ENCODE measurements at places on chromosomes 2 and 18.

- no peak for DNase-seq
These were observed 132.1 kb downstream of the CABLES1 start for GRCh38 chr18:23267447-23267776.

DNA sequence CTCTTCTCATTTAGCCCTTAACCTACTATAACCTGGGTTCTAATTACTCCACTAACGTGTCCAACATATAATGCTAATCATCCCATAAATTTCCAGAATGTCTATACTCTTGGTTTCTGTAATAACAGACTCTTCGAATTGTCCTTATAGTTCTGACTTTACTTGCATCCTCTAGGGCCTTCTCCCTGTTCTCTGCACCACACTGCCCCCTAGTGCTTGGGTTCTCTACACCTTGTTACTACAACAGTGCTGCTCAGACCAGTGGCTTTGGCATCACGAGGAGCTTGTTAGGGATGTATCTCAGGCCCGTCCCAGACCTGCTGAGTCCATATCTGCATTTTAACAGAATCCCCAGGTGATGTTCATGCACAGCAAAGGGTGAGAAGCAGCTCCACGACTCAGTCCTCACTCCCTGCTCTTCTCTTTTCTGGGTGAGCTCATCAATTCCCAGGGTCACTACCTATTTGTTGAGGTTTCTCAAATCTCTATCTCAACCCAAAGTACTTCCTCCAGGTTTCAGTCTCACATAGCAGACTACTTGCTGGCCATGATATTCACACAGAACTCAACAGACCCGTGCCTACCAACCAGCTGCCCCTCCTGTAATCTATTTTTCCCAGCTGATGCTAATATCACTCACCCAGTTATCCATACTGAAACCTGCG is 14.5 kb upstream of the DDX1 start:
- no peak for DNase-seq

DNA sequence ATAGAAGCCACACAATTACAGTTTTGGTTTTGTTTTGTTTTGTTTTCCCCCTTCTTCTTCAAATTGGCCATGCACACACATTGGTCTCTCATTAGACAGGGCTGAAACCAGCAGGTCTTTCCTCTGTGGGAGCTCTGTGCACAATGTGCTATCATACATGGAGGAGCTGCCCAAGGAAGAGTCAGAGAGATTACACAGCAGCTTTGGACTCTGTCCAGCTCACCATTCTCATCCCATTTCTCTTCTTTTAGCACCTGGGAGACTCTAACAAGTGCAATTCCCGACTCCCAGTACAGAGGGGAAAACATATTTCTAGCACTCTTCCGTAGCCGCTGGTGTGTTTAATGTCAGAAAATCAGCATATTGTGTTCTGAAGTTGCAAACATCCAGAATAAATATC is 29.4 kb downstream of the POU3F3 start:
- DNase-seq = no peak

DNA sequence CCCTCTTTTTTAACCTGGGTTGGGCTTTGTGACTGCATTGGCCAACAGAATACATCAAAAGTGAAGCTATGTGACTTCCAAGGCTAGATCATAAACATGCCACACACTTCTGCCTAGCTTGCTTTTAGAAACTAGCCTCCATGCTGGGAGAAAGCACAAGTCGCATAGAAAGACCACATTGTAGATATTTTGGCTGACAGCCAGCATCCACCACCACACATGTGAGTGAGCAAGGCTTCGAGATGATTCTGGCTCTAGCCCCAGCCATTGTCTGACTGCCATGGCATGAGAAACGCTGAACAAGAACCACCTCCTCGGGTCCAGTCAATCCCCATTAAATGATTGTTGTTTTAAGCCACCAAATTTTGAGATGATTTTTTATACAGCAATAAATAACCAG is 66.8 kb upstream of the STPG4 start:
- no peak for DNase-seq

DNA sequence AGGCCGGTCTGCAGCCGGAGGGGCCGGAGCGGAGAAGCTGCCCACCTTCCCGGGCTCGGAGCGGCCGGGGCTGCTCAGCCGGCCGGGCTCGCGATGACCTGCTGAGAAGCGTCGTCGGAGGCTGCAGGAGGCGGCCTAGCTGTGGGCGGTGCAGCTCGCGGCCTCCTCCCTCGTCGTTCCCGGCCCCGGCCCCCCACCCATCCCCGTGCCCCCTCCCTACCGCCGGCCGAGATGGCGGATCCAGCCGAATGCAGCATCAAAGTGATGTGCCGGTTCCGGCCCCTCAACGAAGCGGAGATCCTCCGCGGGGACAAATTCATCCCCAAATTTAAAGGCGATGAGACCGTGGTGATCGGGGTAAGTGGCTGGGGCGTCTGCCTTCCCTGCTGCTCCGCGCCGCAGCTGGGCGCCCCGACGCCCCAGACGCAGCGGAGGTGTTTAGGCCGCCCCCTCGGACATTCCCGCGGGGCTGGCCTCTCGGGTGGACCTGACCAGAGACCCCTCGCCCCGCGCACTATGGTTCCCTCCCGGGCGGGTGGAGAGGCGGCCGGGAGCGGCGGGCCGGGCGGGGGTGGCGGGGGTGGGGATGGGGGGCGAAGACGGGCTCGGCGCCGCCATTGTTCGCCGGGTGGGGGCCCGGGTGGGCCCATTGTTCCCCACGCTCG is 492 bp downstream of the KIF5C start:
- no peak for DNase-seq

GRCh38 chr18:48597110-48597509 is 58.3 kb downstream of the CTIF start:
- DNase-seq = no peak

DNA sequence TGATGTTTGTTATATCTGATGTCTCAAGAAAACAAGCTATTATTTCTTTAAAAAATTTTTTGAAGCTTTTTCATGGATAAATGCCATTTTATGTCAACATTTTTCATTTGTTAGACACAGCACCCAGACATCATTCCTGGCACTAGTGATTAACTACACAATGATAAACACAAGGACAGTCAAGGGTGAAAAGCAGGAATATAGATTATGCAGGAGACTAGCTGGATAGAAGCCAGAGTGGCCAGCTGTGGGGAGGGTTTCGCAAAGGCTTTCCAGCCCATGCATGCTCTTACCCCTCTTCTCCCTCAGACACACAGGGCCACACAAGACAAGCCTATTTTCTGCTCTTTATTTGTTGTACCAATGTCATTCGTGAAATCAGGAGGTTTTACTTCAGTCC is 127.1 kb upstream of the TTC39C start:
- DNase-seq = no peak

- DNase-seq = no peak
These were observed 12.9 kb downstream of the FHL2 start for GRCh38 chr2:105385731-105386540.

- DNase-seq = no peak
These were observed 66.1 kb upstream of the ID2 start for GRCh38 chr2:8615576-8616281.

- DNase-seq = no peak
These were observed 15.3 kb downstream of the KYNU start for GRCh38 chr2:142892715-142893114.
